ENCODE measurements at places on chromosomes 7 and 10.

GRCh38 chr10:109726473-109726872 is 196.8 kb downstream of the XPNPEP1 start:
- ATAC-seq = no peak

GRCh38 chr10:85791818-85792532 is 574.6 kb downstream of the GRID1 start:
- ATAC-seq = no peak

GRCh38 chr10:113954409-113954808 is 89.3 kb upstream of the ADRB1 start:
- no peak for ATAC-seq

GRCh38 chr7:20991544-20991943 is 204.9 kb upstream of the SP8 start:
- no peak for ATAC-seq

DNA sequence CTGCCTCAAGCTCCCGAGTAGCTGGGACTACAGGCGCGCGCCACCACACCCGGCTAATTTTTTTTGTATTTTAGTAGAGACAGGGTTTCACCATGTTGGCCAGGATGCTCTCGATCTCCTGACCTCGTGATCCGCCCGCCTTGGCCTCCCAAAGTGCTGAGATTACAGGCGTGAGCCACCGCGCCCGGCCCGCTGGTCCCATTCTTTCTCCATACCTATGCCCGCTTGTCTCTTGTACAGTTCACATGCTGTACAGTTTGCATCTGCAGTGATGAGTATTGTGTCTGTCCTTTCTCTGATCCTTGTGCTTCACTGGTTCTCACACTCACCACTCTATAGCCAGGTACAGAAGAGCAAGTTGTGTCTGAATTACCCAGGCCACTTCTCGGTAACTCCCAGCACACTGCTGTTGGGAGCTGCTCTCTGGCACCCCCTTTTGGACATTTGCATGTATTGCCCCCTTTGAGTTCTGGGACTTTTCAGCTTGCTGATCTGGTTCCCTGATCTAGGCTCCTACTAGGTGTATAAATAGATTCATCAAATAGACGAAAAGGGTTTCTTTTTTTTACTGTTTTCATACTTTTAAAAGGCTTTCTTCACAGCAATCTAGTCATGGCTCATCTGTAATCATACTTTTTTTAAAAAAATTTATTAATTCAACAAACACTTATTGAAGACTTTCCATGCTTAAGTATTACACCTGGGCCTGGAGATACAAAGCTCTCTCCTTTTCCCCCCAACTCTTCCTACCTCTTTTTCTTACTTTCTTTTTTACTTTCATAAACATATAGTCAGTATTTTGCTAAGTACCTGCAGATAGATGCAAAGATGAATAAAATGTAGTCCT is 53.5 kb downstream of the AOAH start:
- peak; percentile 93 for ATAC-seq

- peak; percentile 71 for ATAC-seq
Observed at GRCh38 chr10:101974091-101974971, 81.6 kb downstream of the ARMH3 start.

GRCh38 chr10:102779680-102780526 is 36.2 kb downstream of the WBP1L start:
- ATAC-seq = no peak

- ATAC-seq = no peak
Observed at GRCh38 chr7:38659931-38660330, 28.8 kb upstream of the AMPH start.

- ATAC-seq = no peak
Observed at GRCh38 chr7:93882468-93882867, 8.1 kb downstream of the TFPI2 start.

- peak; percentile 38 for ATAC-seq
Observed at GRCh38 chr7:157339777-157340677, 3.2 kb downstream of the DNAJB6 start.

DNA sequence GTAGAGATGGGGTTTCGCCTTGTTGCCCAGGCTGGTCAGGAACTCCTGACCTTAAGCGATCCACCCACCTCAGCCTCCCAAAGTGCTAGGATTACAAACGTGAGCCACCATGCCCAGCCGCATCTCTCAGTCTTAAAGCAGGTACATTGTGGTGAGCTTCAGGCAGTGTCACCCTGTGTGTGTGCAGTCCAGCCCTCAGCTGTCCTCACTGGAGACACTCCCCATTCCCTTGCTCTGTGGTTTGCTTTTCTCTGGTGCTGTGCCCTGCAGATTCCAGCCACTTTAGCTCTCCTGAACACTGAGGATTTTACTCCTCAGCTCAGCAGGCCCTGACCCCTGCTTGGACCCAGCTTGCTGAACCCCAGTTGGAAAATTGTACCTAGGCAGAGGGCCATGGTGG is 6.1 kb downstream of the TRRAP start:
- ATAC-seq = no peak

GRCh38 chr7:115693779-115694178 is 336.8 kb downstream of the TFEC start:
- ATAC-seq = no peak

Measured in SK-N-SH treated with all-trans-retinoic acid at 6 μM for 48 hours (cell line).